Activated T-cell treated with anti-CD3 and anti-CD28 coated beads, Interleukin-2, amount 50 U/mL, for 4 hours (primary cell): ENCODE measurements at places on chromosomes 2 and 18.

GRCh38 chr2:20224716-20225293 is at the start of gene SDC1:
Gene SDC1, minus strand, starts transcription at chr2:20225130. Its CDS starts 263 bp downstream, at chr2:20224867.
- DNase-seq = no peak

- no peak for DNase-seq
Measured at GRCh38 chr2:223768179-223768578, 69.2 kb downstream of the AP1S3 start.

- no peak for DNase-seq
Measured at GRCh38 chr2:108220942-108221541, 18.7 kb upstream of the SULT1C3 start.

DNA sequence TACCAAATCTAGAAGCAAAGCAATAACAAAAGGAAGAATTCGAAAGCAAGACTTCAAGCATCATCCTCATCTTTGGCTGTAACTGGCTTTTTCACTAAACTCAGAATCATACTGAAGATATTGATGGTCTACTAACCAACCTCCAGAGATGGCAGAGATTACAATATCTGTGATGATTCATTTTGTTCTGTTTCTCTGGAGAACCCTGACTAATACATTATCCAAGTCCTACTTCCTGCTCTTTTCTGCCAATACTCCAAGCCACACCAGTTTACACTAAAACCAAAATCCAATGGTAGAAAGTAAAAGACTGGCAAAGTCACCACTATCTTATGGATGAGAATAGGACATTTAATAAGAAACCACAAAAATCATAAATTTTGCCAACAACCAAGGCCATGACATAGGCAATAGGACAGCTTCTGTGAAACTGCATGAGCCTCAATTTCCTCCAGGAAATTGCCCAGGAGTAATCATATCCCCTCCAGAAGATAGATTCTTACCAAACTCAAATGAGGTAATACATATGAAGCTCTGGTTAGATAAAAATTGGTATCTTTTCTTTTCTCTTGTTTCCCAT is 159.8 kb downstream of the METTL4 start:
- DNase-seq = no peak

GRCh38 chr2:151071382-151071781 is 190.3 kb downstream of the RBM43 start:
- DNase-seq = no peak

GRCh38 chr2:207166349-207167098 is 776 bp upstream of the KLF7 start:
- DNase-seq = peak; percentile 53

GRCh38 chr18:27695503-27695902 is 481.4 kb downstream of the CDH2 start:
- DNase-seq = no peak

DNA sequence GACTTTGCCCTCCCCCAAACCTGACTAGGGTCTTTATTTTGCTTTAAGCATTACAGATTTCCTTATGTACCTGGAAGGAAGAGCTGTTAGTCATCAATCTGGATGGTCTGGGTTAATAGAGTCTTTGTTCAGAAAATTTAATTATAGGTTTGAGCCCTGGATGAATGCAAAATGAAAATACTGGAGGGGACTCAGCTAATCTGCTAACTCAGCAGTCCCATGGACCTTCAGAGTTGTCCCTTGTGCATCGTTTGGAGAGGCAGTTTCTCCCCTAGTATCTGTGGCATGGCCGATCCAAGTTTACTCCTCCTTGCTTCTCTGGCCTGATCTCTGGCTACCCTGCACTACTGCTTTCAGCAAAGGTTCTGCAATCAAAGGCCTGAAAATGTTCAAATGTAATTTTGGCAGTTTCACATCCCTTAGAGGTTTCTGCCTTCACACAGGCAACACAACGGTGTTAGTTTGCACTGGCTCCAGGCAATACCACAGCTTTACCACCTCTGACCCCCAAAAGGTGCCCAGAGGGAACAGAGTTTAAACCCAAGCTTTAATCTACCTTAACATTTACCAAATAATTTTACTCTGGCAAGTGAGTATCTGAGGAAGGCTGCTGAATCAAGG is 134.3 kb downstream of the THADA start:
- DNase-seq = no peak

DNA sequence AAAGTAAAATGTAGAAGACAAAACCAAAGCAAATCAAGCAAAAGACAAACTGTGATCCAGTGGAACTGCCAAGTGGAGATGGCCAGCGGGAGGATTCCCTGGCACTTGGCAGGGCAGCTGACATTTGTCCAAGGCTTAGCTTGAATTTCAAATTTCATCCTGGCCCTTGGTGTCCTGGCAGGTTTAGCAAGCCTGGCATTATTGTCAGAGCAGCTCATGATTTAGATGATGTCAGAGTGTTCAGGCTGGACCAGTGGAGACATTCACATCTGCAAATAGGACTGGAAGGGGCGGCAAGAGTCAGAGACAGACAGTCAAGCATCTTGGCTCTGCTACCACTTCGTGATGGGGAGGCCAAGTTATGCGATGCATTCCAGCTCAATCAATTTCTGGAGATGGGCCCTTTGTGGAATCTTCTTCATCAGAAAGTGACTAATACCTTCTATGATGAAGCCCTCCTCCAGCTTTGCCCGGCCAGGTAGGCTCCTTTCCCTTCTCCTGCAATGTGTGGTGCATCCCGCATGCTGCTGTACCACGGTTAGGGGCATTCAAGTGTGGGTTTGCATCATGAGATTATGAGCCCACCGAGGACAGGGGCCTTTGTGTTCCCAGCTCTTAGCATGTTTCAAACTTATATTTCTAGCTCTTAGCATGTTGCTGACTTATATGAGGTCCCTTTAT is 199.7 kb downstream of the ANKRD30B start:
- no peak for DNase-seq

DNA sequence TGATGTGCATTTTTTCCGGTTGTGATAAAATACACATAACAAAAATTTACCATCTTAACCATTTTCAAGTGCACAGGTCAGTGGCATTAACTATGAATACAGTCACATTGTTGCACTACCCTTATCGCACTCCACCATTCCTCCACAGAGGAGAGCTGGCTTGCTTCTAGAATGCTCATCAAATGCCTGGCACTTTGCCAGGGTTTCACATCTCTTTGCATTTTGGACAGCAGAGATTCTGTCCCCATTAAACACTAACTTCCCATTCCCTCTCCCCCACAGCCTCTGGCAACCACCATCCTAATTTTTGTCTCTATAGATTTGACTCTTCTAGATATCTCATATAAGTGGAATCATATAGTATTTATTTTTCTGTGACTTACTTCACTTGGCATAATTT is 165.0 kb downstream of the ASB1 start:
- DNase-seq = no peak

DNA sequence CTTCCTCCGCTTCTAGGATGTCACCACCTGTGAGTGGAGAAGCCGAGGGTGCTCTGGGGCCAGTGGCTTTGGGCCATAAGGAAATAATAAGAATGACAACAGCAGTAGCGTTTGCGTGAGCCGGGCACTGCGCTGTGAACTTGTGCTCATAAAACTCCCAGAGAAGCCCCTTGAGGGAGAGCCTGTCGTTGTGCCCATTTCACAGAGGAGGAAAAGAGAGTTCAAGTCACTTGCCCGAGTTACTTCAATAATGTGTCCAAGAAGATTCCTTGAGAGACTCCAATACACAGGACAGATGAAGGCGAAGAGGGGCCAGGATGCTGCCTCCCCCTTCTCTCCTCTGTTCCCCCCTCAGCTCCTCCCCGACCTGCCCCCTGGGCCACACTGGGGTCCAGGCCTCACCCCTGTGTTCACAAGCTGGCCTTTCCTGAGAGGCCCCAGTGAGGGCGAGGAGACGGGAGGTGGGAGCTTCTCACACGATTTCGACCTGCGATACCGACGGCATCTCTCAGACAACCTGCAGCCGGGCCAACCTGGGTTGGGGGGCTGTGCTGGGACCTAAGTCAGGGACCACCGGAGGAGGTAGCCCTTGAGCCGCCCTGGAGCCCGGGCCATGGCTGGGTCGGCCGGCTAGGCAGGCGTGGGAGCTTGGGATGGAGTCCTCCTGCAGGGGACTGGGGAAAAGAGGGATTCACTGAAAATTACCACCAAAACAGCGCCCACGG is 53.5 kb upstream of the UBE2F start:
- DNase-seq = no peak

- DNase-seq = no peak
Measured at GRCh38 chr2:160434254-160434948, 59.2 kb downstream of the RBMS1 start.

GRCh38 chr18:74897971-74898657 is 300.4 kb downstream of the ZNF407 start:
- no peak for DNase-seq

DNA sequence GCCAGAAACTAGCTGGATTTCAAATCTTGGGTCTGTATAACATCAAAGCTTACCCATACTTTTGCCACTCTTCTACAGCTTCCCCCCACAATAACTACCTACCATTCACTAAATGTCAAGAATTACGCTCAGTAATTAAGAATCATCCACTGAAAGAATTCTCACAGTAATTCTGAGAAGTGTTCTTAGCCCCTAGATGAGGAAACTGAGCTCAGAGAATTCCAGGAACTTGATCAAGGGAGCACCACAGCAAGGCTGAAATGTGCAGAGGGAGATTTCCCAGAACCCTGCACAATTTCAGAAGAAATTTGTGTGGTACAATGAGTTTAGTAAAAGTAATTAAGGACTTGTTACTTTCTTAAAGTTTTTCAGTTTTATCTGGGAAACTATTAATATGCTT is 194.5 kb upstream of the STK17B start:
- no peak for DNase-seq

DNA sequence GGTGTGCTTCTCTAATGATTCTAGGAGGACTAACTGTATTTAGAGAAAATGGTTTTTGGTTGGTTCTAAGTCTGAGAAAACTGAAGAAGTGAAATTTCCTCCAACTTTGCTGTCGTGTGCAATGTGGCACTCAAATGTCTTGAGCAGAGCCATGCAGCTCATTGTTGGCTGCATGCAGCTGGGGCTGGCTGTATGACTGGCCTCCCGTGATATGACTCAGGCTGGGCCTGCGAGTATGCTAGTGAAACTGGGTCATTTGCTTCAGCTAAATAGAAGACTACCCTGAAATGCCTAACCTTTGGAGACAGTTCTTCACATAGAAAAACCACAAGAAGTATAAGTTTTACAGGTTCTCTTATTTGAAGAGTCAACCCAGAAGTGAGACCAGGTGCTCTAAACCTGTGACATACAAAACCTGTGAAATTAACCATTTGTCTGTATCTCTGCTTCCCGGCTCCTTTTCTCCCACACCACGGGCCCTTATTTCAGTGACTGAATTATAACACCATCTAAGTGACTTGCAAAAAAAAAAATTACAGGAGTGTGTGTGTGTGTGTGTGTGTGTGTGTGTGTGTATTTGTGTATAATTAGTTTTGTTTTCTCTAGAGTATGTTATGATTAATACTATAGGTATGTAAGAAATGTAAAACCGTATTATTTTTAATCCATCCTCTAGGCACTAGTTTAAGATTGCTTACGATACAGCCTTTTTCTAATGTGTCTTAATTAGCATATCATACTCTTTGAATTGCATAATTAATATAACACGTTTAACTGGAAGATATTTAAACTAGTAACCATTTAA is 15.9 kb downstream of the POLI start:
- peak; percentile 11 for DNase-seq

DNA sequence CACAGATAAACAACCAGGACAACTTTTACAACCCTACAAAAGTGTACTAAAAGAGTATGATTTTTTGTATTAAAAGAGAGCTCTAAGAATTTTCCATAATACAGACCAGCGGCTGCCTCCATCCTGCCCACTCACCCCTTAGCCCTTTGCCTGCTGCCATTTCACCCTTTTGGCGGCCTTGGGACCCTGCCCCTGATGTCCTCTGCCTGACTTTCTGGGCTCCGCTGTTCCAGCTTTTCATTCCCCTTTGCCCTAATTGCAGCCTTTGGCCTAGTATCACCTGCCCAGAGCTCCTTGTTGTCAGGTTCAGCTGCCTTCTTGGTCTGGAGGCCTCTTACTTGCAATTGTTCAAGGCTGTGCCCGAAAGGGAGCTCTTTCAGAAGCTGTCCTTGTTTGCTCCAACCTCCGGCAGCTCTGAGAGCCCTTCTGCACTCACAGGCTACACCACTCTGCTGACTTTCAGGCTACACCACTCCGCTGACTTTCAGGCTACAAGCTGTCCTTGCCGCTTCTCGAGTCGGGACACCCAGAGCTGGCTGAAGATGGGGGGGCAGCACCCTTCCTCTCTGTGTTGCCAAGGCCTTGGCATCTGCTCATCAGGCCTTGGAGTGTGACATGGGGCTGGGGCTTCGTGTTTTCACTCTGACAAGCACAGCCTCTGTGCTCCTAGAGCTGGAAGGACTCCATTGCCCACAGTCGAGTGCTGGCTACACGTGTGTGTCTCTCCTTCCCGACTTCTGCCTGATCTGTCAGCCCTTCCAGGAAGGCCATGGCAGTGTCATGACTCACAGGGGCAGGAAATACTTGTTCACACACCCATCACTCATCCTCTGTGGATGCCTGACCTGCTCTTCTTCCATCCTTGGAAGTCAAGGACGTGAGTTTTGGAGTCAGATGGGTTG is 43.1 kb upstream of the HDAC4 start:
- no peak for DNase-seq

GRCh38 chr18:10081492-10081891 is 167.7 kb downstream of the VAPA start:
- no peak for DNase-seq

DNA sequence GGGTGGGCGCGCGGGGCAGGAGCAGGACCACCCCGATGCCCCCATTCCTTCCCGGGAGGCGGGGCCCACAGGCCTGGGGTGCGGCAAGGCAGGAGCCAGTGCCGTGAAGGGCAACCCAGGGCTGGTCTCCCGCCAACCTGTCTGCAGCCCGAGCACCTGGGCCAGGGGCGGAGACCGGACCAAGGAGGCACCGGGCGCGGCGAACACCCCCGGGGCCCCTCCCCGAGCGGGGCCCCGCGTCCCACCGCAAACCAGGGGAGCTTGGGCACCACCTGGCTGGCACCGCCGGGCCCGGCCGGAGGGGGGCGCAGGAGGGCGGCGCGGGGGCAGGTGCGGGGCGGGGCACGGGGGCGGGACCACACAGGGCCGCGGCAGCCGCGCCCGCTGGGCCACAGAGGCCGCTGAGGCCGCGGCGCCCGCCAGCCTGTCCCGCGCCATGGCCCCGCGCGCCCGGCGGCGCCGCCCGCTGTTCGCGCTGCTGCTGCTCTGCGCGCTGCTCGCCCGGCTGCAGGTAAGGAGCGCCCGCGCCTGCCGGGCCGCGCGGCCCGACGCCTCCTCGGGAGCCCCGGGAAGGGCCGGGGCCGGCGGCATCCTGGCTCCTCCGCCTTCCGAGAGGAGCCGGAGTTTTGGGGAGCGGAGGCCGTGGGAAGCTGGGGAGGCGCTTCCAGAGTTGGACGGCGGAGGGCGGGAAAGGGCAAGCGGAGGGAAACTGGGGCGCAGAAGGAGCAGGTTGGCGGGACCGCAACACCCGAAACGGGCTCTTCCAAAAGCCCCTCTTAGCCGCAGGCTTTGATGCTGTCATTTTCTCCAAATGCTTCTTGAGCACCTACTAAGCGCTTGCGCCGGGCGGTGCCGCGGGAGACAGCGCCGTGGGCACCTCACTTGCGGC is at the start of gene TNFRSF11A:
TNFRSF11A (plus strand) TSS at position 394 of the 889 bp plus-strand sequence; CDS start at position 437, 43 bp downstream.
- peak; percentile 51 for DNase-seq
